Activated CD4-positive, alpha-beta memory T cell treated with anti-CD3 and anti-CD28 coated beads for 36 hours (primary cell): ENCODE measurements at places on chromosomes 6 and 20. TPM values are rescaled to one million over a fixed set of nuclear protein-coding genes. Genes with fewer than 3 reads are reported as not detected.

RNF114 gene
- 72.4 TPM for total RNA-seq

KCNK5 gene
- total RNA-seq: 16.2 TPM

MYH7B gene
- total RNA-seq: 0.50 TPM

GRM1 gene
- not detected for total RNA-seq

FAM209B gene
- total RNA-seq: 0.93 TPM

ASIP gene
- total RNA-seq: not detected

DNA sequence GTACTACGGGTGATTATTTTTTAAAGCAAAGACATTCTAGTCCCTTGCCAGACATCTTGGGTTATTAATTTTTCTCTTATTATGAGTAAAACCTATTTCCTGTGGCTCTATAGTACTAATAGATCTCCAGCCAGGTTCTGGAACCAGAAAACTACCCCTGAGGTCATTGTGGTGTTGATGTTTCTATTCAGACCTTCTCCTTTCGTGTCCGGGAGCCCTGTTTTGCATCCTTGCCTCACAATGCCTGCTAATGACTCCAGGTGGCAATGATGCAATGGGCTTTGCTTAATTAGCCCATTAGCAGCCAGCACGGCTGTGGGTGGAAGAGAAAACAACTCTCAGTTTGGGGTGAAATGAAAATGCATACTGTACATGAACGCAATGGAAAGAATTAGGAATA lies 62.9 kb upstream of the ARG1 start:
- no peak overlapping the region for H3K4me3 ChIP-seq
- no peak overlapping the region for H3K27ac ChIP-seq
- no peaks in the 10 kb centered on the region for H3K27me3 ChIP-seq
- H3K4me1 ChIP-seq: no peaks in the 10 kb centered on the region
- H3K36me3 ChIP-seq: no peaks in the 10 kb centered on the region

GRCh38 chr6:29502597-29502996 lies 14.8 kb upstream of the MAS1L start:
- no peak overlapping the region for H3K27ac ChIP-seq
- H3K27me3 ChIP-seq: peaks cover 18% of the 10 kb centered on the region
- H3K4me3 ChIP-seq: no peak overlapping the region

DNA sequence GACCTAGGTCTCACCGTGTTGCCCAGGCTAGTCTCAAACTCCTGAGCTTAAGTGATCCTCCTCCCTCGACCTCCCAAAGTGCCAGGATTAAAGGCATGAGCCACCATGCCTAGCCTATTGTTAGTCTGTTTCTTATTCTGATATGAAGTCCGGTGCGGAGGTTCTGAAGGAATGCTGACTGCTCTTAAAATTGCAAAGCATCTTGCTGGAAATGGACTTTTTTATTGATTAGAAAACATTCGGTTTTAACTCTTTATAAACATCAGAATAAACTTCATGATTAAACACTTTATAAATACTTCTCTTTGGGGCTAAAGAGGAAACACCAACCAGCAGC lies 3.2 kb downstream of the TNFAIP3 start:
- H3K36me3 ChIP-seq: peaks cover 76% of the 10 kb centered on the region
- H3K27ac ChIP-seq: peak overlapping the region; percentile 93
- H3K4me1 ChIP-seq: peaks cover 27% of the 10 kb centered on the region
- DNase-seq: no peak
- no peaks in the 10 kb centered on the region for H3K27me3 ChIP-seq
- H3K4me3 ChIP-seq: peak overlapping the region; percentile 91

GRCh38 chr6:143401636-143402370 lies 48.7 kb downstream of the ADAT2 start:
- H3K27me3 ChIP-seq: no peaks in the 10 kb centered on the region
- no peak overlapping the region for H3K27ac ChIP-seq

- peaks cover 28% of the 10 kb centered on the region for H3K27me3 ChIP-seq
- peak; percentile 39 for DNase-seq
- H3K27ac ChIP-seq: no peak overlapping the region
- no peak overlapping the region for H3K4me3 ChIP-seq
Measured at GRCh38 chr20:2006452-2007361, 12.8 kb upstream of the PDYN start.

DNA sequence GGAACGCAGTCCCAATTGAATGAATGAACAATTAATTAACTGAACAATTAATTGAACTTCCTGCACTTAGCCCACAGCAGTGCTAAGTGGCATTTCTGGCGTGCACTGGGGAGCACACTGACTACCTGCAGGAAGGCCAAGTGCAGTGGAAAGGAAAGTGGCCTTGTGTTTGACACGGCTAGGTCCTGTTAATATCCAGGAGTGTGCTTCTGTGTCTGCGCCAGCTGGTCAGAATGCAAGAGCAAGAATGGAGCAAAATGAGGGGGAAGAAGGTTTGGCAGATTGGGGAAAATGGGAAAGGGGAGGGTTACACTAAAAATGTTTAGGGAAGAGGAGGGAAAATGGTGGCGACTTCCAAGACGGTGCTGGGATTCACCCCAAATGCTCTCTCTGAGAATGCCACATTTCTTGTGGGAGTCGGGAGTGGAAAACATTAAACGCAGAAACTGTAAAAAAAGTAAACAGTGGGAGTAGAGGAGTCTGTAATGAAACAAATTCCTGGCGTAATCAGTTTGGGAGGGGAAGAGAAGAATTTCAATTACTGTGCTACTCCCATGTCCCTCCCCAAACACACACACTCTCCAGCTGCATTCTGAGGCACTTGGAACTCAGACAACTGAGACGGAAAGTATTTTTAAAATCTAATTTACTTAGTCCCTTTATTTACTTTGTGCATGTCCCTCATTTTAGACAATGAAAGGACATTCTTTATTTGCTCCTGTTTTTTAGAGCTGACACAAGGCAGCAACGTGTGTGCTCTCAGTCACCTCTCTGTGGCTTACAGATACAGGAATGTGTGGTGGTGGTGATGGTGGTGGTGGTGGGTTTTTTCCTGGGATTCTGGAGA lies 64.1 kb downstream of the CLIC5 start:
- H3K27ac ChIP-seq: no peak overlapping the region
- DNase-seq: no peak
- H3K27me3 ChIP-seq: no peaks in the 10 kb centered on the region
- no peak overlapping the region for H3K4me3 ChIP-seq
- no peaks in the 10 kb centered on the region for H3K4me1 ChIP-seq
- H3K36me3 ChIP-seq: peaks cover 25% of the 10 kb centered on the region

DNA sequence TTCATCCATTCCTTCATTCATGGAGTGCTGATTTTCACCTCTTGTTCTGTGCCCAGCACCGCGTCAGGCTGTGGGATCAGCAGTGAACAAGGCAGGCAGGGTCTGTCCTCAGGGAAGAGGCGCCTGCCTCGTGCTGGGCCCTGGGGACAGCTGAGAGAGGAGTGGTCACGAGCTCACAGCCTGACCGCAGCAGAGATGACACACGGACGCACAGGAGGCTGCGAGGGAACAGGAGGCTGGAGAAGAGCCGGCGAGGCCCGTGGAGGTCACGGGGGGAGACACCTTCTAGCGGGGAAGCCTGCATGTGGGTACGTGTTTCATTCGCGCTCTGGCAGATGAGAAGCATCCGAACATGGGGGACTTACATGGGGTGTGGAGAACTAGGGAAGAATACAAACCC lies 27.5 kb downstream of the PXDC1 start:
- no peak for DNase-seq
- no peaks in the 10 kb centered on the region for H3K4me1 ChIP-seq
- no peaks in the 10 kb centered on the region for H3K27me3 ChIP-seq
- no peak overlapping the region for H3K4me3 ChIP-seq
- H3K36me3 ChIP-seq: no peaks in the 10 kb centered on the region
- H3K27ac ChIP-seq: no peak overlapping the region

DNA sequence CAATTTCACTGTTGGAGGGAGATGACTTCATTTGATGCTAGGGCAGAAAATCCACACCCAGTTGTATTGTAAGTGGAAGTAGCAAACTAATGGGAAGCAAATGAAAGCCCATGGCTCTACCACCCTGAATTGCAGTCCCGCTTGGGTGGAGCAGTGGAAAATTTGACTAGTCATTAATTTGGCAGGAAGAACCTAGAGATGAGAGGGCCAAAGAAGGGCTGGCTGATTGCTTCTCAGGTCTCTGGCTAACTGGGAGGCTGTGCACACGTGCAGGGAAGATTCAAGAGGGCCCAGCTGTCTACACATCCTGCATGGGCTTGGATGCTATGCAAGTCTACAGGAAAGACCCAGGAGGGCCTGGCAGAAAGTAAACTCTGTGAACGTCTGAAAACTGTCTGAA lies 466.2 kb downstream of the TFAP2A start:
- H3K36me3 ChIP-seq: no peaks in the 10 kb centered on the region
- H3K4me1 ChIP-seq: no peaks in the 10 kb centered on the region
- no peak for DNase-seq

DNA sequence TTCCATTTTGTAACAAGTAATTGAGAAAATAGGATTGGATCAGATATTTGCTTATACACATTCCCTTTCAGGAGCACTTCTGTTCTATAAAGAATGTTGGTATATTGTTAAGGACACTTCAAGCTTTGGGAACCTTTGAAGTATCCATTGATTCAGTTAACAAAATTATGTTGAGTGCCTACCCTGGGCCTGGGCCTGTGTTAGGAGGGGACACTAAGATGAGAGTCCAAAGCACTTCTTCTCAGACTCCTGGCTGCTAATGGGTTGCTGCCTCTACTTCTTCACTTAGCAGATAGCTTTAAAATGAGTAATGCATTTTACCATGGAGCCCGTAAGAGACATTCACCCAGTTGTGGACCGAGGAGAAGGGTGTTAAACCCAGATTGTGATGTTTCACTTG lies 40.3 kb downstream of the PTPN1 start:
- peaks cover 38% of the 10 kb centered on the region for H3K4me1 ChIP-seq
- H3K27ac ChIP-seq: peak overlapping the region; percentile 43

DNA sequence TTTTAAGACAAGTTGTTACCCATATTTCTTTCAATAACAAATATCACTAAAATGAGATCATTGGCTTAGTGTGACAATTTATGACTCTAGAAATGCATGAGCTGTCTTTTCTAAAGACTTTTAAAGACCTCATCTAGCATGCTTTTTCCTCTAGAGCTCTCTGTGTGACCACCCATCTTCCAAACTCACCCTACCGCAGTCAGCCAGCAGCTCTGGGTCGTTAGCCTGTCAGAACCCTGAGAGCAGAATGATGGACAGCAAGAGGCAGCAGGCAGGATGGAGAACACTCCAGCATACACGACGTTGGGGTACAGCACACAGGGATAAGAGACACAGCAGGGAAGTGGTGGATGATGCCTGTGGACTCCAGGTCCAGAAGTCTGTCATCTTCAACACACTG lies 45.1 kb upstream of the TBX18 start:
- no peak overlapping the region for H3K4me3 ChIP-seq
- H3K4me1 ChIP-seq: no peaks in the 10 kb centered on the region
- H3K27ac ChIP-seq: no peak overlapping the region
